NCI-H2171 (cell line): ENCODE measurements at places on chromosomes 6 and 20.

DNA sequence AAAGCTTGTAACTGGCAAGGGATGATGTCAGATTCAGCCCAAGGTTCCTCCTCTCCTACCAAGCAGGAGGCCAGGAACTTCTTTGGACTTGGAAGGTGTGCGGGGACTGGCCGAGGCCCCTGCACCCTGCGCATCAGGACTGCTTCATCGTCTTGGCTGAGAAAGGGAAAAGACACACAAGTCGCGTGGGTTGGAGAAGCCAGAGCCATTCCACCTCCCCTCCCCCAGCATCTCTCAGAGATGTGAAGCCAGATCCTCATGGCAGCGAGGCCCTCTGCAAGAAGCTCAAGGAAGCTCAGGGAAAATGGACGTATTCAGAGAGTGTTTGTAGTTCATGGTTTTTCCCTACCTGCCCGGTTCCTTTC is 14.4 kb downstream of the TNFAIP3 start:
- DNase-seq = no peak

DNA sequence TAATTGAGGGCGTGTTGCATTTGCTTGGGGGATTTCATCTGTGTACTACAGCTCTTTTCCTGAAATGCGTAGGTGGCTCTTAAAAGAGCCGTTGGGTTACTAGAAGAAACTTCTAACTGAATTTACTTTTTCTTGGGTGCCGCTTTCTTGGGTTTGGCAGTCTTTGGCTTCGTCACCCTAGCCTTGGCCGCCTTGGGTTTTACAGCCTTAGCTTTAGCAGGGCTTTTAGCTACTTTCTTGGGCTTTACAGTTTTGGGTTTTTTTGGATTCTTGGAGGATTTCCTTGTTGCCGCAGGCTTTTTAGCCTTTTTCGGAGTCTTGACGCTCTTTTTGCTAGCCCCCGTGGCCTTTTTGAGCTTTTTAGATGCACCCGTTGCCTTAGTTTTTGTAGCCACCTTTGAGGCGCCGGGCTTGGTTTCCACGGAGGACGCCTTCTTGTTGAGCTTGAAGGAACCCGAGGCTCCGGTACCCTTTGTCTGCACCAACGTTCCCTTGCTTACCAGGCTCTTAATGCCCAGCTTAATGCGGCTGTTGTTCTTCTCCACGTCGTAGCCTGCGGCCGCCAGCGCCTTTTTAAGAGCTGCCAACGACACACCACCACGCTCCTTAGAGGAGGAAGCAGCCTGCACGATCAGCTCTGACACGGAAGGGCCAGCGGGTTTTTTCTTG is 54.5 kb downstream of the TRIM38 start:
- DNase-seq = no peak

- no peak for DNase-seq
Measured at GRCh38 chr6:2037237-2037926, 208.0 kb downstream of the GMDS start.

GRCh38 chr20:56859039-56859800 is 230.1 kb downstream of the TFAP2C start:
- DNase-seq = no peak

DNA sequence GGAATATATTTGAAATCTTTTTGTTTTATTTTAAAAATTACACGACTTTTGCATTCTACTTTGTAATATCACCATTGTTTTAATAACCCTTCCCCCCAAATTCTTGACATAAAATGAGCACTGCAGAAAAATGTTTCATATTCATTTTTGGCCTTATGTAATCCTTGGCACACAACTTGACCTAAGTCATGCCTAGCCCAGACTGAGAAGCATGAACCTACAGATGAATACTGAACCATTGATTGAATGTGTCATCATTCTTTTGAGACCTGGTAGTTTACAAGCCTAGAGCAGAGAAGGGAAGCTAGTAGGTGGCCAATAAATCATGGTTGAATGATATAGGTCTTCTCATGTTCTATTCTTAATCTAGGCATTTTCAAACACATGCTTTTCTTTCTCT is 89.4 kb upstream of the EDN1 start:
- no peak for DNase-seq

DNA sequence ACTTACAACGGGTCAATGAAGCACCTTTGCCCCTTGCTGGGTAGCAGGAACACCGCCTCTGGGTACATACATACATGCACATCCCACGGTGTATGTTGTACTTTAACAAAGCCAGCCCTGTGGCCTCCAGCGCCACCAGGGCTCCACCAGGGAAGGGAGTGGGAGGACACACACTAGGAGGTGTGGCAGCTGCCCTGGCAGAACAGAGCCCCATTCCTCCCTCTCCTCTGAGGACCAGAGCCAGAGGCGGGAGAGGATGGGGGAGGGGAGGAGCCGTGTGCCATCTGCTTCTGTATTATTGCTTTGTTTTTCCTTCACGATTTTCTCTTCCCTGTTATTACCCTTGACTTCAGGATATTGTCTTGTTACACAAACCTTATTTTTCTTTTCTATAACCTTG is 105.8 kb upstream of the TRAF3IP2 start:
- DNase-seq = peak; percentile 90

DNA sequence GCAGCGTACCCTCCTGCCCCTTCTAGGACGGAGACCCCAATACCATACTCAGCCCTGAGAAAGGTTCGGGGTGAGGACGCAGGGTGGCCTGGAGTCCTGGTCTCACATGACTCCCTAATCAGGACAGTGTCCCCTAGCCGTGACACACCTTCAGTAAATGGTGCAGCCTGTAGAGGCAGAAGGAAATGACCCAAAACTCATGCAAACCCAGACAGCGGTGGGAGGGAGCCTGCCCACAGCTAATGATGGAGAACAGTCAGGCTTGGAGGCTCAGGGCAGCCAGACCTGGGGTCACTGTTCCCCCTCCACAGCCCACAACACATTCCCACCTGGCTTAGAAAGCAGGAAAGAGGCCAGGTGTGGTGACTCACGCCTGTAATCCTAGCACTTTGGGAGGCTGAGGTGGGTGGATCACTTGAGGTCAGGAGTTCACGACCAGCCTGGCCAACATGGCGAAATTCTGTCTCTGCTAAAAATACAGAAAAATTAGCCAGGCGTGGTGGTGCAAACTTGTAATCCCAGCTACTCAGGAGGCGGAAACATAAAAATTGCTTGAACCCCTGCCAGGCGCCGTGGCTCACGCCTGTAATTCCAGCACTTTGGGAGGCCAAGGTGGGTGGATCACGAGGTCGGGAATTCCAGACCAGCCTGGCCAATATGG is 8.8 kb upstream of the HMGA1 start:
- no peak for DNase-seq

- no peak for DNase-seq
Measured at GRCh38 chr6:145241039-145241438, 494.3 kb downstream of the EPM2A start.

DNA sequence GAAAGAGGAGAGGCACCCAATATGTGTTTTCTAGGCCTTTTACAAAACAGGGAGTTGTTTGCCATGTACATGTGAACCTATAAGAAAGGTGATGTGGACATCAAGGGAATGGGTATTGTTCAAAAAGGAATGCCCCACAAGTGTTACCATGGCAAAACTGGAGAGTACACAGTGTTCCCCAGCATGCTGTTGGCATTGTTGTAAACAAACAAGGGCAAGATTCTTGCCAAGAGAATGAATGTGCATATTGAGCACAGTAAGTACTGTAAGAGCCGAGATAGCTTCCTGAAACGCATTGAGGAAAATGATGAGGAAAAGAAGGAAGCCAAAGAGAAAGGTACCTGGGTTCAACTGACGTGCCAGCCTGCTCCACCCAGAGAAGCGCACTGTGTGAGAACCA is 13.1 kb downstream of the QRSL1 start:
- DNase-seq = no peak

- no peak for DNase-seq
Measured at GRCh38 chr6:11374036-11375010, 141.9 kb upstream of the NEDD9 start.

GRCh38 chr6:159053781-159054398 is 9.1 kb upstream of the TAGAP start:
- DNase-seq = no peak

- DNase-seq = no peak
Measured at GRCh38 chr6:96784650-96785049, 52.6 kb downstream of the GPR63 start.

DNA sequence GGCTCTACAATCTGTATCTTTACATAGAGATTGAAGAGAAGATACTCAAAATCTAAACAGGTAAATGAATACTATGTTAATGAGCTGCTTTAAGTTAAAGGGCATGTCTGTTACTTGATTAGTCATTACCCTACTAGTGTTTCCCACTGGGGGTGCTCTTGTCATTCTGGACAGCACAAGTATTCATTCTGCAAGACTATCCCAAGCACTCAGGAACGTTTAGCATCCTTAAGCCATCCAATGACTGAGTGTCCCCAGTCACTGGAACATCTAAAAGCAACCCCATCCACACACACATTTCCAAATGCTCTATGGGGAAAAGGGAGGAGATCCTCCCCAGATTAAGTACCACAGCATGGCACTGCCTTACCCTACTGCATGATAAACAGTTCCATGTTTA is 25.7 kb downstream of the EZR start:
- no peak for DNase-seq

DNA sequence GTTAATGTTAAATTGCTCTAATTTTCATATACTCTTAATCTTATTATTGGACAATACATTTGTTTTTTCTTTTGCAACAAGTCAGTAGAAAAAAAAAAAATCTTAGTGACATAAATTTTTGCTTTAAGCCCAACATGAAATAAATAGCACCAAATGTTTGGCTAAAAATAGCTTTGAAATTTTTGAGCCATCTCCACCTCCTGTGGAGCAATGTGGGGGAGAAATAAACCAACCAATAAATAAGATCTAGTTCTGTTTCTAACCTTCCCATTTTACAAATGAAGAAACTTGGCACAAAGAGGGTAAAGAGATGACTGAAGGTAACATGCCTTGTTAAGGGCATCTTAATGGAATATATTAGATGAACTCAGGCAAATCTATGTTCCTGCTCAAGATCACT is 91.4 kb downstream of the PRKN start:
- no peak for DNase-seq

- DNase-seq = no peak
Measured at GRCh38 chr6:63372951-63373533, 53.3 kb upstream of the LGSN start.

- DNase-seq = no peak
Measured at GRCh38 chr6:45416700-45417099, 39.0 kb upstream of the SUPT3H start.

DNA sequence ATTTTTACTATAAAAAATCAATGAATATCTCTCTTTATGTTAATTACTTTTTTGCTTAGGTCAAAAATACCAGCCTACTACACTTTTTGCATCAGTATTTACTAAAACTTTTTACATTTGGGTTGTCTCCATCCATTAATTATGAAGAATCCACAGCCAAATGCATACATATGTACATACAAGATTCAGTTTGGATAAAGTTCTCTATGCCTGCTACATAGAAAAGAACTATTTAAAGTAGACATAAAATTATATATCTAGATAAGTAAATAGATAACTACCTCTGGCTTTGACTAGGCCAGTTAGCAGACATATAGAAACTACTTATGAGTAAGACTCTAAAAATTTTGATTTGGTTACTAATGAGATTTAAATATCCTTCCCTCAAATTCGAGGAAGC is 12.3 kb downstream of the TDRD6 start:
- no peak for DNase-seq

DNA sequence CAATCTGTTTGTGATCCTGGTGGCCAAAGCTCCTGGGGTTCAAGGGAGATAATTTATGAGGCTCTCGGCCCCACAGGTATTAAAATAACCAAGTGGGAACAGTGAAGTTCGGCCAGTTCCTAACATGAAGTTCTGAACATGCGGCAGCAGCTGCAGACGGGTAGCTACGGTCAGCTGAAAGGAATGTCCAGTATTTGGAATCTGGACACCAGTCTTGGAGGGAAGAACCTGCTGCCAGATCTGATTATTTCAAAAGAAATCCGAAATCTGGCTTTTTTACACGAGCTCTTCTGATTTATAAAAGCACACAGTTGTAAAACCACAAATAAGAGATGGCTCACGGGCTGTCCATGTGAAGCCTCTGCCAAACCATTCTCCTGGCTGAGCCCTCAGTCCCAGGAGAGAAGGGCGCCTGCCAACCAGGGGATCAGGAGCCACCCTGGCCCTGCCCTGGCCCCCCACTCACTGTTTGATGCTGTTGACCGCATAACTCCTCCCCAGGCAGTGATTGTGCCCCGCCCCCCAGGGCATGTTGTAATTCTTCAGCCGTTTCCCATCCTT is 28.2 kb upstream of the KCNB1 start:
- DNase-seq = no peak

DNA sequence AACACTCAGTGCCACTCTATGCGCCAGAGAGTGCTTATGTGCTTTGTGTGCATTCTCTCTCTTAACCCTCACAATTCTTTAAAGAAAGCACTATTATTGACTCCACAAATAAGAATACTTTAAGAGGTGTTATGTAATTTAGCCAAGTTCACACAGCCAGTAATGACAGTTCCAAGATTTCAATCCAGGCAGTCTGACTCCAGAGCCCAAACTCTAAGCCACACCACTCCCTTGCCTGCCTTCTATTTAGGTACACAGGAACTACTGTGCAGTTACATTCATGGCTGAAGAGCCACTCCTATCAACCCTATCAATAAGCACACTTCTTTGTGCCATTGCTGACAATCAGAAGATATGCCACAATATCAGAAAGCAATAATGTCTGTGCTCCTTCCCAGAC is 93.3 kb downstream of the PTPRK start:
- no peak for DNase-seq

DNA sequence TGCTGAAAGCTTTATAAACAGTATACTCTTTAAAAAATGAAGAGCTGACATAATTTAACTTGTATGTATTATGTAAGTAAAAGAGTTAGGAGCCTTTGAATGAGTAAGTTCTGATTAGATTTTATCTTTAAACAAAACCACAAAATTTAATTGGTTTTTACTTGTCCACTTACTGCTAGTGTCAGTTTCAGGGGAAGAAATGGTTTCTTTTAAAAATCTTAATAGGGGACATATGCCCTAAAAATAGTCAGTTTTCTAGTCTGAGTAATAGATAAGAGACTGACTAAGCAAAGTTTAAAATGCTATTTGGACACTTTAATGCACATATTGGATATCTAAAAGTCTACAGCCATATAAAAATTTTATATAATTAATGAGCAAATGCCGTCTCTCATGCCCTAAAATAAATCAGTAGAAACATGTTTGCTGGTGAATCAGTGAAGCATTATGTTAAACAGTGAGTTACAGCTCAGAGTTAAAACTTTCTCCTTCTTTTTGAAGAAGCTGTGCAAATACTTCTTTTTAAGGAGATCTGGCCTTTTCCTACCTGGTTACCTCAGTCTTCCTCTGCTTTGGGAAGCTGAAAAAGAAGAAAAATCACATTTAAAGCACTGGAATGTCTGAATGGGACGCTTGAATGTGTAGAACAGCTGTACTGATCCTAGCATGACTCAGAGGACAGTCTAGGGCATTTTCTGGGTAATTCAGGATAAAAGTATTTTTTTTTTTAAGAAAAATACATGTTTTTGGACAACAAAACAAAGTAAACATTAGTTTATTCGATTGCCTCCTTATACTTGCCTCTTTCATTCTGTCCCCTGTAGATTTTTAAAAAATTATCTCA is 55.3 kb downstream of the CDH26 start:
- DNase-seq = no peak

- DNase-seq = peak; percentile 63
Measured at GRCh38 chr20:59525500-59526241, 78.7 kb upstream of the PHACTR3 start.

- DNase-seq = no peak
Measured at GRCh38 chr20:15806105-15806504, 767.1 kb downstream of the KIF16B start.

GRCh38 chr20:50120935-50121693 is 8.2 kb upstream of the UBE2V1 start:
- peak; percentile 67 for DNase-seq
